ENCODE measurements at places on chromosomes 7 and 10. TPM values are rescaled to one million over a fixed set of nuclear protein-coding genes. Genes with fewer than 3 reads are reported as not detected.

The PPP1R17 gene
- not detected for total RNA-seq

The ASB4 gene
- total RNA-seq, result not detected

The TMEM178B gene
- 3.7 TPM for total RNA-seq

The FAM25A gene
- total RNA-seq, result not detected

The MDFIC gene
- 114 TPM for total RNA-seq

The ZNF33B gene
- 7.6 TPM for total RNA-seq

The NRG3 gene
- 0.10 TPM for total RNA-seq

The COX15 gene
- 36.7 TPM for total RNA-seq

The CALHM3 gene
- total RNA-seq, result not detected

The NPC1L1 gene
- total RNA-seq, result not detected

The ZNF735 gene
- not detected for total RNA-seq

The TAS2R41 gene
- total RNA-seq, result not detected

The NAT16 gene
- not detected for total RNA-seq

The ENKUR gene
- not detected for total RNA-seq

The TMEM225B gene
- total RNA-seq, result 0.64 TPM

The PLCE1 gene
- total RNA-seq, result not detected

The OR2A1 gene
- total RNA-seq, result not detected

Data from activated T-helper 1 cell treated with anti-CD3 and anti-CD28 coated beads, Interleukin-12 subunit alpha, Interleukin-12 subunit beta, Interleukin-2, Interleukin-4 antibody, amounts not matched to agents 30 ng/mL and 10 ng/mL and 1 ng/mL, durations not matched to agents 14 hours and 24 hours and 36 hours (primary cell).